Fibroblast of skin of right quadriceps (primary cell): ENCODE measurements at places on chromosomes 7 and 10.
A peak's percentile ranks its signal among the peaks of the same experiment; 100 is the strongest.

DNA sequence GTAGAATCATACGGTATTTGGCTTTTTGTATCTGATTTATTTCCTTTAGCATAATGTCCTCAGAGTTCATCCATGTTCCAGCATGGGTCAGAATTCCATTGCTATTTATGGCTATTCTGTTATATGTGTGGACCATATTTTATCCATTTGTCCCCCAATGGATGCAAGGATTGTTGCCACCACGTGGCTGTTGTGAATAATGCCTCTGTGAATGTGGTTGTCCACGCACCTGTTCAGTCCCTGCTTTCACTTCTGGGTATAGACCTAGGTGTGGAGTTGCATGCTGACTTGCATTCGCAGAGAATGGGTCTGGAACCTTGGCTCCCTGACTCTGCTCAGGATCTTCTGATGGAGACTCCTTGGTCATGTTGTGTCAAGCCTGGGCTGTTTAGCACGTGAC lies 199.9 kb downstream of the CAMK1D start:
- no peak for DNase-seq

DNA sequence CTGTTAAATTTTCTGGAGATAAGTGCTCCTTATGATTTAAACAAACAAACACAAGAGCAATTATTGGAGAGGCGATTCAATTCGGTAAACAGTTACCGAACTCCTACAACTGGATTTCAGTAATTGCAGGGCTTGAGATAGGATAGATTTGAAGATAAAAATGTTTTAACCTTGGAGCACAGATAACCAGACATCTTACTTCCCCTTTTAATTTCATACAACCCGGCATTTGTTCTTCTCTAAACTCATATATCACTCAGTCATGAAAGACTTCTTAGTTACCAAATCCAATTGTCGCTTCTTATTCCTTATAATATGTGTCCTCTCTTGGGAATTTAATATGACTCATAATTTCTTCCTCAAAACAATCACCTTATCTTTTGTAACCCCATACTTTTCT lies 235.9 kb upstream of the CSTF2T start:
- DNase-seq = no peak

- DNase-seq = no peak
These were observed 3.4 kb upstream of the ARHGAP22 start for GRCh38 chr10:48608279-48608681.

DNA sequence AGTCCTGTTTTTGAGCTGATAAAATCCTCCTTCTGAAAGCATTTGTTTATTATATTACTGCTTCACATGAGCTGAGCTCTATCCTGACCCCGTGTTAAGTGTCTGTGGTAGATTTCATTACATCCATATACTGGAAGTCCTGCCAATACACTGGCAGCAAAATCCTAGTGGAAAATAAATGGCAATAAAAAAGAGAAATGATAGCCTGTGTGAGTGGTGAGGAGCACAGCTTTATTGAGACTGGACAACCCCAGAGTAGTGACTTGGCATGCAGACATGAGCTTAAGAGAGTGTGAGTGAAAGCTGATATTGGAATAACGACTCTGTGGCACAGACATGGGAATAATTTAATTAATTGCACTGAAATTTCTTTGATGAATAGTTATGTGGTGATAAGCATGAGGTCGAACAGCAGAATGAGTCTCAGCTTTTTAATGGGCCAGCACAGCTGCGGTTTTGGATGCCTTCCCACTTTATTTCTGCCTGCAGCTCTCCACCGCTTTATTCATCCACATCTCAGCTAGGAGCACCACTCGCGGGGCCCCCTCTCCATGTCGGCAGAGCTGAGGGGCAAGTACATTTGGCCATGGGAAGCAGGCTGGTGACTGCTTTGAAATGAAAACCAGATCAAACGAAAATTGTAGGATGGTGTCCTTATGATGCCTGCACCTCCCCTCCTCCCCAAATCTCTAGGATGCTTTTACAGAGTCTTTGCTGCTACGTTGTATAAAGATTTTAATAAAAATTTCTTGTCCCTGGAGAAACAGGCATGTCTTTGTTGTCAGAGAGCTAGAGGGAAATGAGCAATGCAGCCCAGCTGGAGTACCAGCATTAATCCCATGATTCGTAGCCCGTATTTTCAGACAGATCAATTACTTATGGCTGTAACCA lies 494.3 kb downstream of the AUTS2 start:
- DNase-seq = peak; percentile 95
